RPMI8226 (cell line): ENCODE measurements at places on chromosomes 2 and 18.

GRCh38 chr2:8518979-8519668 is 162.7 kb upstream of the ID2 start:
- DNase-seq: no peak

DNA sequence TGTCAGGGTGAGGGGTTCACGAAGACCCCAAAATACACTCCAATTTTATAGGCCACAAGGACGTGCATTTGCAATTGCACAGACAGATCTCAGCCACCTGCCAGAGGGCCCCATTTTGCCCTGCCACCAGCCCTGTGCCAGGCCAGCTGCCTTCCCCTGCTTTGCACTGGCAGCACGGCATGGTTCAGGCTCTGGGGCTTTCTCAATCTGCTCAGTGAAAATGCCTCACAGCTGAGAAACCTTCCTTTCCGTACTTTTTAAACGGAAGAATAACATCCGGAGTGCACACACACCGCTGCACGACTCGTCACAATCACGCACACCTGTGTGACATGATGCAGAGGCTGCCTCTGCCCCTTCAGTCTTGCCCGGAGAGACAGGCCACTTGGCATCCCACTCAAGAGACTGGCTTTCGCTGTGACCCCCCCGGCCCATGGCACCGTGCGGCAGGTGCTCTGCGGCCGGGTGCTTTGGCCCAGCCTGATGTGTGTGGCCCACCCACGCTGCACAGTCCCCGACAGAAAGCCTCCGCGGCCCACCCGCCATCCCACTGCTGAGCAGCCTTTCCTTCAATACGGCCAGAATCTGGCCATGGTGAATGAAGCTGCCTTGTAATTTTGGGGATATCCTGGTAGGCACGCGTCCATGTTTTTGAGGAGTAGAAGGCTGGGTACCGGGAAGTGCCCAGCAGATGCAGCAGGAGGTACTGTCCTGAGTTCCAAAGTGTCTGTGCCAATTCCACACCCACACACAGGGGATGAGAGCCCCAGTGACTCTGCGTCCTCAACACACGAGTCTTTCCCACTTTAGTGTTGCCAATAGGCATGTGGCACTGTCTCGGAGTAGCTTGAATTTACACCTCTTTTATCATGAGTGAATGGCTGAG is 88.8 kb downstream of the USP40 start:
- DNase-seq: no peak

- DNase-seq: no peak
Observed at GRCh38 chr2:185610301-185610700, 128.3 kb upstream of the FSIP2 start.

GRCh38 chr2:203859030-203859789 is 8.4 kb upstream of the CTLA4 start:
- no peak for DNase-seq

- DNase-seq: no peak
Observed at GRCh38 chr2:152548996-152549395, 168.3 kb downstream of the PRPF40A start.

DNA sequence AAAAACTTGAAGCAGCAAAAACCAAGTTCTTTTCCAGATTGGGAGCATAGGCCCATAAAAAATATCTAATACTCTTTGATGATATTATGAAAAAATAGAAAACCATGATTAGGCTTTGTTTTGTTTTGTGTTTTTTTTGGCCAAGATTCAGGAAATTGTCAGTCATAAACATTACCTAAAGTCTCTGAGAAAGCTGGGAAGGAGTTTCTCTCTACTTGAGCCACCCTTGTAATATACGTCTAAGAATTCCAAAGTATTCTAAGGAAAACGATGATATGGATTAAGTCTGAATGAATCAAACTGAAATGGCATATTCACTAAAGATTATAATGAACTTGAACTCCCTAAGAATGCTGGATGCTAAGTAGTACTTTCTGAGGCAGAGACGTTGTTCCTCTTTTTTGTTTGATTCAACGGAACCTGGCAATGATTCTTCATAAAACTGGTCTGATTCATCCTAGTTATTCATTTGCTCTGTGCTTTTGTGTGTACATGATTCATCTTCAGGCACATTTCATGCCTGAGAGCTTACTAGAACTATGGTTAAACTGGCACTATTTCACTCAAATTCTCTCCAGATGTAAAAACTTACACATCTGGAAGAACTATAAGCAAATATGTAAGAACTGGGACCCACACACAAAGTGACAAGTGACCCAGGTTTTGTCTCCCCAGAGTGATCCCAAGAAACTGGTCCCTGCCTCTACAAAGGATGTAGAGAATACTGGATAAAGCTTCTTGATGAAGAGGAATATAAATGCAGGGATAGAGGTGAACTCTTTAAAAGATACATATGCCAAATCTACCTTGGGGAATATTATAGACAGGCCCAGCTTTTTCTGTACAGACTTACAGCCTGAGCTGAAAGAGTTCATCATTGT is 159.7 kb downstream of the DOCK10 start:
- no peak for DNase-seq

DNA sequence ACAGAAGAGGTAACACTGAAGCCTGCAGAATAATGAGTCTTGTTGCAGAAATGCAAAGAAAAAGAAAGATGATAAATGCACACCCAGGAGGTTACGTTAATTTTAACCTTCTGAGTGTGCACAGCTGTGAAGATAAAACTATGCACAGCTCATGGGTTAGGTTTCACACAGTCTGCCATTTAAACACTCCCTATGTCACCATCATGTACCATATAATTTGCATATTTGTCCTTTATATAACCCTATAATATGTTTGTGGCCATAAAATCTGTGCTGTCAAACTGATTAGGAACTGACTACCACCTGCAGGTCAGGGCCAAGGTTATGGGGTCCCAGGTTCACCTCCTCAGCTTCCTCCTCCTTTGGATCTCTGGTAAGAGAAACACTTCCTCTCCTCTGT is 205.5 kb downstream of the RPIA start:
- DNase-seq: no peak

DNA sequence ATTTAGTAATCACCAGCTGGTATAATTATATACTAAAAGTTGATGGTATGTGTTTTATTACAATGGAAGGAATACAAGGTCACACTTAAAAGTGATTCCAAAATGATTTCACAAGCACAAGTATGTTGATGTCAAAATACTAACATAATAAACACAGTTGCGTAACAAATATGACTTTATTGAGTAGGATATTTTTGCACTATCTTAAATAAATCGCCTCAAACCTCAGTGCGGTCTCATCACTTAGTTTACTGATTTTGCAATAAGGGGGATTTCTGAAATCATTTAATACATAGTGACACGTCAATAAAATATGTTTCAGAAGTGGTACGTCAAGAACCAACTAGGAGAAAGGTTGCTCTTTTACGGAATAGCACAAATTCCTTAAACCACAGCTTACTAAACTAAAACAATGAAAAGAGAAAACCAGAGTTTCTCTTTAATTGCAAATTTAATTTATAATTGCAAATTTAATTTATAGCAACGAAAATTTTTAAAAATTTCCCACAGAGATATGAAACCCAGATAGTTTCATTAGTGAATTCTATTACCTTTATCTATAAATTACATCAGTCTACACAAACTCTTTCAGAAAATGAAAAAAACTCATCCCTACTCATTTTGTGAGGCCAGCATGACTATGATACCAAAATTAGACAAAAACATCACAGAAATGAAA is 304.0 kb upstream of the REG3G start:
- no peak for DNase-seq

- DNase-seq: no peak
Observed at GRCh38 chr2:17363846-17364245, 154.4 kb downstream of the RAD51AP2 start.

DNA sequence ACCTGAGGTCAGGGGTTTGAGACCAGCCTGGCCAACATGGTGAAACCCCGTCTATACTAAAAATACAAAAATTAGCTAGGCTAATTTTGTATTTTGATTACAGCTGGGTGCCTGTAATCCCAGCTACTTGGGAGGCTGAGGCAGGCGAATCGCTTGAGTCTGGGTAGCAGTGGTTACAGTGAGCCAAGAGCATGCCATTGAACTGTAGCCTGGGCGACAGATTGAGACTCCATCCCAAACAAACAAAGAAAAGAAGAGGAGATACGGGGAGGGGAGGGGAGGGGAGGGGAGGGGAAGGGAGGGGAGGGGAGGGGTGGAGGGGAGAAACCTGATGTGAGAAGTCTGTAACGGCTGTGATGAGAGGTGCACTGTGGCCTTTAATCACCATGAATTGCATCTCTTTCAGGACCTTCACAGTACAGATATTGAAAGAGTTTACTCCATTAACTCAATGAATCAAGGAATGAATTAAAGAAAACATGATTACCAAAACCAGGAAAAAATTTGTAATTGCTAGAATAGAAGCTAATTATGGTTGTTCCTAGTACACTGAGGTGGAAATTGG is 135.3 kb downstream of the CALCRL start:
- DNase-seq: no peak

- no peak for DNase-seq
Observed at GRCh38 chr2:121459291-121459690, 71.4 kb upstream of the RNU4ATAC start.

- DNase-seq: no peak
Observed at GRCh38 chr2:178412047-178412446, 38.9 kb downstream of the PRKRA start.

DNA sequence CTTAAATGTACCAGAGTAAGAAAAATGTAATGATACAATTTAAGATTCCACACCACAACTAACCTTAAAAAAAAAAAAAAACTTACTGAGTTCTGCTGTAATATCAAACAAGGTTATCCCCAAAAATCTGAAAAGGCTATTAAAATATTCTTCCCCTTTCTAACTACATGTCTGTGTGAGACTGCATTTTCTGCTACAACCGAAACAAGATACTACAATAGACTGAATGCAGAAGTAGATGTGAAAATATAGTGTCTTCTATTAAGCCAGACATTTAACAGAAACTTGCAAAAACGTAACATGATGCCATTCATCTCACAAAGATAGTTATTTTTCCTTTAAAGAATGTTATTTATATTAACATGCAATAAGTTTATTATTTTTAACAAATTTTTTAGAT is 16.2 kb downstream of the SS18 start:
- no peak for DNase-seq

- no peak for DNase-seq
Observed at GRCh38 chr2:188557081-188557480, 265.4 kb downstream of the GULP1 start.

- DNase-seq: no peak
Observed at GRCh38 chr18:26868968-26869586, 3.6 kb upstream of the AQP4 start.

GRCh38 chr18:21463718-21464117 is 136.8 kb downstream of the ESCO1 start:
- DNase-seq: no peak

GRCh38 chr2:143252138-143252907 is 123.1 kb downstream of the ARHGAP15 start:
- no peak for DNase-seq

DNA sequence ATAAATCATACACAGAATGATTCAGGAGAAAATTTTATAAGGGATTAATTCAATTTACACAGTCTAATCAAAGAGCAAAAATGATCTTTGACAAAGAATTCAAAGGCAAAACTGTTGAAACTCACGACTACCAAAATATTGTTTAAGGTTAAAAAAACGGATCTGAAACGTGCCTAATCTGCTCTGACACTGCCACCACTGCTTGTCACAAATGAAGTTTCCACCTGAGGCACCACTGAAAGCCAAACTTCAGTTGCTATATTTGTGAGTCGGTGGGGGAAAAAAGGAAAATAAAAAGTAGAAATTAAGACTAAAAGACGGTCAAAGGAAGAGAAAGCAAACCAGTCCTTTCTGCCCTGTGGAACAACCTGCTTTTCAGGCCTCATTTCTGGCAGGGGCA is 140.6 kb upstream of the DNMT3A start:
- peak; percentile 30 for DNase-seq

DNA sequence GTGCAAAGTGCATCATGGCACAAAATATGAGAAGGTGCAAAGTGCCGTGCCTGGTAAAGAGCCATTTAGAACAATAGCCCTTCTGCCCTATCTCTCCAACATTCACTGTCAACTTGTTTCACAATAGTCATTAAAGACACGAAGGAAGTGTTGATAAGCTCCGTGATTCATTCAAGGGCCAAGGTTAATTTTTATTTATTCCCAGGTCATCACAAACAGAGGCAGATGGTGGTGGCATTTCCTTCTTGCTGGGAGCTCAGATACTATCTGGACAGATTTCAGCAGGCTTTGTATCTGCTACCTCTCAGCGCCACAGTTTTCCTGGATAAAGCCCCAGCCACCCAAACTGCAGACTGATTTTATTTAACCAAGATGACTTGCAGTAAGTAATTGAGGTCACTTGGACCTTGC is 309.3 kb downstream of the ZNF521 start:
- DNase-seq: no peak

DNA sequence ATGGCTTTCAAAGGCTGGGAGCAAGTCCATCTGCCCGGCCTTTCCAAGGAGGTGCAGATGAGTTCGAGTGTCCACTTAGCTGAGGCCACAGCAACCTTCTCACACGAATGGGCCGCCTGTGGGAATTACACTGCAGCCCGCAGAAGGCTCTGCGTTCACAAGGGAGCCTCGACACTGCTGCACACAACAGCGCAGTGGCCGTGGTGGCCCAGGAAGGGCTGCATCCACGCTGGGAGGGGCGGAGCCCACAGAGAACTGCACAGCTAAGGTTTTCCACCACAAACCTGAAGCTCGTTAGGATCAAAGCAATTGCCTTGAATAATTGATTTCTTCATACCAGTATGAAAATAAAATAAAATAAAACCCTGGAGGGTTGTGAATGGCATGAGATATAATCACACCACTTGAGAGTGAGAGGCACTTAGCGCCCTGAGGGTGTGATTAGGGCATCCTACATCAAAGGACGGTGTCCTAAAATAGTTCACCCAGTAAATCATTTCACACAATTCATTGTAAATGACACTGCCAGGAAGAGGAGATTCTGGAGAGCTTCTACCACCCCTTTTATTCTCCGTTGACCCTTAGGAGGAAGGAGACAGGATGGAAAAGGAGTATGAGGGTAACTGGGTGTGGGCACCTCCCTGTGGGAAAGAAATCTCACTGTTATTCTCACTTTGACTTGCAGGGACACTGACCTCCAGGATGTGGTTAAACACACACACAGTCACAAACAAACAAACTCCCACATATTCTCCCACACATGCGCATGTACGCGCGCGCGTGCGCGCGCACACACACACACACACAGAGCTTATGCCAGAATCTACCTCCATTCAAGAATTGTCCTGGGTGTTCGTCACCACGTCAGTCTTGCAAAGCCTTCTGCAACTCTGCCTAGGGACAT is 256.6 kb upstream of the ID2 start:
- DNase-seq: no peak

DNA sequence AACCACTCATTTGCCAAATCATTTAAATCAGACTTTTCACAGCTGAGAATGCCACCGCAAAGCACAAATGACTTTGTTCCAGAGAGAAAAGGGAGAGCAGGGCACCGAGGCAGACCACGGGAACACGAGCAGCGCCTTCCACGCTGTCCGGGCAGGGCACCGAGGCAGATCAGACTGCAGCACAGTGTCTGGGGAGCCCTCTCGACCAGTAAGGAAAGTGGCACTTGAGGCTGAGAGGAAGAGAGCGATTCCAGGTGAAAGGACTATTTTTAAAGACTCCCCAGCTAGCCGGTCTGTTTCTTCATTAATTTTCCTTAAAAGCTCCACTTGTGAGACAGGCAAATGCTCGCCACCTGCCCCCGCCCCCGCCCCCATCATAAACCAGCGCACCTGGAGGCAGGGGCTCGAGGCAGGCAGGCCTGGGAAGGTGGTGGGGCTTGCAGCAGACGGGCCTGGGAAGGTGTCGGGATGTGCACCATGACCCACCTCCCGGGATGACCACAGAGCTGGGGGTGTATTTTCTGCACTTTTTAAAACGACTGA is 80.9 kb upstream of the CTDP1 start:
- DNase-seq: no peak

GRCh38 chr18:70359071-70359470 is 70.2 kb downstream of the SOCS6 start:
- no peak for DNase-seq
